ENCODE measurements at places on chromosomes 7 and 10.

DNA sequence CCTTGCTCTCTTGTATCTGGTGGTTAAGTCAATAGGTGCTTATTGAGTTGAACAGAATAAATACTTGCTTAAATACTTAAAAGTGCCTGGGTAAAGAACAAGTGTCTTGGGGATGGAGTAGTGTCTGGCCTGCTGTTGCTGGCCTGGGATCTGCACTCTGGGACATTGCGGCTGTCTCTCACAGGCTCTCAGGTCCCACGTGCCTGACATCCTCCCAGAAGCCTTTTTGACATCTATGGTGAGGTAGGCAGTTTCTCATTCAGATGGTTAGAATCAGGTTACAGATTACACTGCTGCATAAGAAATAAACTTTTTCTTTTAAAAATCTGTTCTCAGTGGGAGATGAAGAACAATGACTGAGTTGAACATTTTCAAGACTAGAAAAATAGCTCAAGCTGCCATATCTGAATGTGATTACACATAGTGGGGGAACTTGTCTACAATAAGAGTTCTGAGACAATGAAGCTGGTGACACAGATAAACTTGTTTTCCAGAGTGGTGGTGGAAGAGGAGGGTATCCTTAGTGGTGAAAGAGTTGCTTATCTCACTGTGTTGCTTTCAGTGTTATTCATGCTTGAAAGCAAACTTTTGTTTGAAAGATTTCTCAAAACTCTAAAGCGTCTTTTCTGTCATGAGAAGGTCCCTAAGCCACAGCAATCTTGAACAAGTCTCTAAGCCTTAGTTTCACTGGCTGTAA, 9.7 kb downstream of the SORCS3 start:
- DNase-seq = no peak

DNA sequence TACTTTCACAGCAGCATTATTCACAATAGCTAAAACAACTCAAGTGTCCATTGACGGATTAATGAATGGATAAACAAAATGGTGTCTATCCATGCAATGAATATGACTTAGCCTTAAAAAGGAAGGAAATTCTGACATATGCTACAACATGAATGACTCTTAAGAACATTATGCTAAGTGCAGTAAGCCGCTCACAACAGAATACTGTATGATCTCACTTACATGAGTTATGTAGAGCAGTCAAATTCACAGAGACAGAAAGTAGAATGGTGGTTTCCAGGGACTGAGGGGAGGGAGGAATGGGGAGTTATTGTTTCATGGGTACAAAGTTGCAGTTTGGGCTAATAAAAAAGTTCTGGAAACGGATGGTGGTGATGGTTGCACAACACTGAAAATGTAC, 282.0 kb downstream of the GRID1 start:
- no peak for DNase-seq

- no peak for DNase-seq
Measured at GRCh38 chr7:105678811-105679495, 97.7 kb upstream of the EFCAB10 start.

GRCh38 chr10:21617267-21617666, 83.2 kb downstream of the MLLT10 start:
- DNase-seq = no peak

- DNase-seq = no peak
Measured at GRCh38 chr10:45450866-45451265, 76.8 kb downstream of the ALOX5 start.

DNA sequence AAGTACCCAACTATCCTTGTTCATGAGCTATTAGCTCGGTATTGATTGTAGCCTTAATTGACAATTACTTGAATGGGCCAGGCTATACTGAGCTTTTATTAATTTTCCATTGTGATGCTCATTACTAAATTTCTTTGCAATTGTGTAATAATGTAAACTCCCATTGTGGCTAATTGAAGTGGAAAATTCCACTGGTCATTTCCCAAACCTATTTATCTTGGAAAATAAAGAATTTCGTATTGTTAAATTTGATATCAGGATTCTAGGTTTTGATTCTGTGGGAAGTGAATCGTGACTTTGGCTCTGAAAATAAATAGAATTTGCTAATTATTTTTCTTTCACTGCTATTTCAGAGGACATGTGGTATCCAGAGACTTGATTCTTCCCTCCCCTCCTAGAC, 111.0 kb downstream of the RTKN2 start:
- no peak for DNase-seq
